ENCODE measurements at places on chromosomes 4 and X. TPM values are rescaled to one million over a fixed set of nuclear protein-coding genes. Genes with fewer than 3 reads are reported as not detected.

SHROOM2 gene
- total RNA-seq = not detected

GRCh38 chr4:12144051-12144450 lies 715.4 kb upstream of the HS3ST1 start:
- no peak for DNase-seq

- DNase-seq = no peak
Observed at GRCh38 chrX:112051576-112051975, 31.0 kb downstream of the TRPC5 start.

DNA sequence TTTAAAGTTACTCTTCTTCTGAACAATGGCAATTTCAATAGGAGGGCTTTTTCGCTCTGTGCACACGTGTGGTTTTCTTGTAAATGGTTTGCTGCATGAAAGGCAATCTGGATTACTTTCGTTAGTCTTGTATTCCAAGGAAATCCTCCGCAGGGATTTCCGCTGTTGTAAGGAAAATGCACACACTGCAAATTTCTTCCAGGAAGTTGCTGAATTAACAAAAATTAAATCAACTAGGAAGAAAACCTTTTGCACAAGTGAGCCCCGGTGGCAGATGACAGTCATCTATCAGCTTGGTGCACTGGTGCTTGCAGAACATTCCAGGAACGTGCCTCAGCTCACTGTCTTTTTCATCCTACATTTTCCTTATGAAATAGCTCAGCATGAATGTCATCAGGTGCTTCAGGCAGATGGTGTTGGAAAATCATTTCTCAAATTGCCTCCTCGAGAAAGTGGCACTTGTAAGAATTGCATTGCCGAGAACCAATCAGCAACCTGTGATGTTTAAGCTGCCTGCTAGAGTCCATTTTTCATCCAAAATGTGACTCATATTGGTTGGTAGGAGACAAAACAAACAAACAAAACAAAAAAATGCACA lies 272.4 kb upstream of the VCX start:
- no peak for DNase-seq

- no peak for DNase-seq
Observed at GRCh38 chr4:3410401-3411135, 31.2 kb upstream of the HGFAC start.

DIPK2B gene
- not detected for total RNA-seq

DNA sequence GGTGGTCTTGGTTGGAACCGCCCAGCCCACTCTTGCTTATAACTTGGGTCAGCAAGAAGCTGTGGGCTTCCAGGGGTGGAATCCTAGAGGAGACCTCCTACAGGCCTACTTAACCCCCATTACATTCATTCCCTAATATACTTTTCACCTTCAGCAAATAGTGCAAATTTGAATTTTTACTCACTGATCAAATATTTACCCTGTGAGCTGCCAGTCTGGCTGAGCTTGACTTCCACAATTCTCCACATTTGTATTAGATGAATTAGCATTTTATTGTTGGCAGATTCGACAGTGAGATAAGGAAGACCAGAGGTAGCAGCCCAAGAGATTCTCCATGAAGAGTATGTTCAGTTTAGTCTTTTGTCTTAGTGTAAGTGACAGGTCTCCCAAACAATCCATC lies 199.6 kb downstream of the BCOR start:
- no peak for DNase-seq

GRCh38 chr4:22363036-22363435 lies 152.8 kb downstream of the ADGRA3 start:
- no peak for DNase-seq

DNA sequence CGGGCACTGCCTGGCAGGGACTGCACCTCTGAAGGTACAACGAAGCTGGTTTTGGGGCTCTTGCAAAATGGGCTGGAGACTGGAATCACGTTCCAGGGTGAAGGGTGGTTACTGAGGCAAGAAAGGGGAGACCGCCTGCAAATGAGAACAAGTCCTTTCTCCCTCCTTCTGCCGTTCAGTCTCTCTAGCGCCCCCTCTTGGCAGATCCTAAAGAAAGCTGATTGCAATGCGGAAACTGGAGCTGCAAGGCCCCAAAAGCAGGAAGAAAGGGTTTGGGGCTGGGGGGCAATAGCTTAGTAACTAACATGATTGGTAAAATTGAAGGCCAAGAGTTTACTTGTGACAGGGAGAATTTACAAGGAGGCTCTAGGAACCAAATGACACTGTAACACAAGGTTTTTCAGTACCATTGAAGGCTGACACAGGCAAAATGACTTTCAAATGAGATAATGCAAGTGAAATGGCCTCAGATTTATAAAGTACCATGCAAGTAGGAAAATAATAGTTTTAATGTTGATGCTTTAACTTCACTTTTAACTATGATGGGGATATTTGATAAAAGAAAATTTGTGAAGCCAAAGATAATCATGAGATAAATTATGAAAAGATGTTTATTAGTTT lies 222.7 kb upstream of the HAND2 start:
- DNase-seq = peak; percentile 39

DNA sequence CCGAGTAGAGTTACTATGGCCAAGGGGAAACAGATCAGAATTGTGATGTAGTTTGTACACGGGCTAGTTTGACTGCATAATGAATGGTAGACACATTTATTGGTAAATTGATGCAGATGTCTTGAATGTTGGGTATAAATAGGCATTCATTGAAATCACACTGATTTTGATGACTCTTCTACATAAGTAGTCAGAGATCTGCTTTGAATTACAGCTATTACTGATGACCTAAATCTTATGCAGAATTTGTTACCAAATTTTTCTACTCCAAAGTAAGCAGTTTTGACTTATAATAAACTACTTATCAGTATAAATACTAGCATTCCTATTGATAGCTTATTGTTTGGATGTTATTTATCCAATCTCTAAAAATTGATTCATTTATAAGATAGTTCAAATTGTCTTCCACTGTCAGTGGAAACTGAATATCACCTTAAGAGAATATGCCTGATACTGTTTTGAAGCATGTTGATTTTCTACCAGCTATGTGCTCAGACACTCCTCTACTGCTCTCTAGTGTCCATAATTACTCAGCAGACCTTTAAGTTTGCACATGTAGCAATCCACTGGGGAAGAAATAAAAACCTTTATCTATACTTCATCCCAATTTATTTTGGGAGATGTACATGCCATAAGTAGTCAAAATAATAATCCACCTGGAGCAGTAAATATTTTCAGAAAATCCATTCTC lies 120.3 kb downstream of the RASL11B start:
- DNase-seq = no peak

Data from activated CD4-positive, alpha-beta T cell treated with anti-CD3 and anti-CD28 coated beads, Interleukin-2, amount 10 ng/mL, durations not matched to agents 7 days and 5 days (primary cell).